ENCODE measurements at places on chromosomes 12 and 14. TPM values are rescaled to one million over a fixed set of nuclear protein-coding genes. Genes with fewer than 3 reads are reported as not detected.

Gene ITGB7
- 102 TPM for total RNA-seq

GRCh38 chr14:101219896-101220703 lies 316.6 kb upstream of the RTL1 start:
- H3K4me3 ChIP-seq, result no peak overlapping the region
- no peak overlapping the region for H3K27ac ChIP-seq
- no peak for DNase-seq

DNA sequence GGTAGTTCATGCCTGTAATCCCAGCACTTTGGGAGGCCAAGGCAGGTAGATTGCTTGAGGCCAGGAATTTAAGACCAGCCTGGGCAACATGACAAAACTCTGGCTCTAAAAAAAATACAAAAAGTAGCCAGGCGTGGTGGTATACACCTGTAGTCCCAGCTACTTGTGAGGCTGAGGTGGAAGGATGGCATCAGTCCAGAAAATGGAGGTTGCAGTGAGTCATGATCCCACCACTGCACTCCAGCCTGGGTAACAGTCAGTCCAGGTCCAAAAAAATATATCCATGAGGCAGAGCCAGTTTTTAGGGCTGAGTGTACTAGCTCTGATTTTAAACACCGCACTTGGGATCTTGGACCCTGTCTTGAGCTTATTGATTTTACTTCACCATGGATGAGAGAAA lies 30.6 kb upstream of the FICD start:
- H3K27me3 ChIP-seq, result peaks cover 53% of the 10 kb centered on the region
- H3K27ac ChIP-seq, result no peak overlapping the region
- no peak for DNase-seq
- H3K4me3 ChIP-seq, result no peak overlapping the region

- no peak for DNase-seq
- H3K27ac ChIP-seq, result no peak overlapping the region
- H3K4me1 ChIP-seq, result no peaks in the 10 kb centered on the region
- H3K27me3 ChIP-seq, result no peaks in the 10 kb centered on the region
- no peaks in the 10 kb centered on the region for H3K36me3 ChIP-seq
- no peak overlapping the region for H3K4me3 ChIP-seq
Measured at GRCh38 chr14:30757082-30757481, 117.3 kb upstream of the COCH start.

DNA sequence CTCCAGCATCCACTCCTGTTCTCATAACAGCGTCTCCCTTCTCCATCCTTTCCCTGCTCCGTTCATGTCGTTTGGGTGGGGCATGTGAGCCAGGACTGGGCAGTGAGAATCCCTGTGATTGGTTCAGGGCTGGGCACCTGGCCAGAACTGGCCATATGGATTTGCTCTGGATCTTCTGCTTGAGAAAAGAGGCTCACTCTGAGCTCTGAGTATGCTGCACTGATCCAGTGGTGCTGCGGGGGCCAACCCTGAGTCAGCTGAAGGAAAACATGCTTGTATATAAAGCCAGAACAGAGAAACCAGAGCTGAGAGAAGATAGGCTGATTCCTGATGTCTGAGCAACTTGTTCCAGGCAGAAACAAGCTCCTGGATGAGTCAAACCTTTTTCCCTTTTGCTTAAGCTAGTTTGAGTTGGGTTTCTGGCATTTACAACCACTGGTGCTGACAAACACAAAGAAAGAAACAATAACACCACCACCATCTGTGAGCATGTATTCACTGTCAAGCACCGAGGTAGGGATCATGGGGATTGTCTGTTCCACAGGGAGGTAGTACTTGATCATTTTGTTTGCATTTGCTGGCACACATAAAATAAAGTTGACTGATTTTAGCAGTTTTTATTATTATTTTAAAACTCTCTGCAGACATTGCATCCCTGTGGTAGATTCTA lies 14.0 kb upstream of the HPD start:
- DNase-seq, result no peak
- no peak overlapping the region for H3K4me3 ChIP-seq
- H3K27ac ChIP-seq, result no peak overlapping the region

Gene TMTC2
- total RNA-seq, result 1.4 TPM

GRCh38 chr12:108029051-108029835 lies 99.8 kb upstream of the WSCD2 start:
- H3K4me1 ChIP-seq, result no peaks in the 10 kb centered on the region
- H3K36me3 ChIP-seq, result no peaks in the 10 kb centered on the region
- H3K4me3 ChIP-seq, result no peak overlapping the region
- H3K27me3 ChIP-seq, result peaks cover 35% of the 10 kb centered on the region
- no peak overlapping the region for H3K27ac ChIP-seq

DNA sequence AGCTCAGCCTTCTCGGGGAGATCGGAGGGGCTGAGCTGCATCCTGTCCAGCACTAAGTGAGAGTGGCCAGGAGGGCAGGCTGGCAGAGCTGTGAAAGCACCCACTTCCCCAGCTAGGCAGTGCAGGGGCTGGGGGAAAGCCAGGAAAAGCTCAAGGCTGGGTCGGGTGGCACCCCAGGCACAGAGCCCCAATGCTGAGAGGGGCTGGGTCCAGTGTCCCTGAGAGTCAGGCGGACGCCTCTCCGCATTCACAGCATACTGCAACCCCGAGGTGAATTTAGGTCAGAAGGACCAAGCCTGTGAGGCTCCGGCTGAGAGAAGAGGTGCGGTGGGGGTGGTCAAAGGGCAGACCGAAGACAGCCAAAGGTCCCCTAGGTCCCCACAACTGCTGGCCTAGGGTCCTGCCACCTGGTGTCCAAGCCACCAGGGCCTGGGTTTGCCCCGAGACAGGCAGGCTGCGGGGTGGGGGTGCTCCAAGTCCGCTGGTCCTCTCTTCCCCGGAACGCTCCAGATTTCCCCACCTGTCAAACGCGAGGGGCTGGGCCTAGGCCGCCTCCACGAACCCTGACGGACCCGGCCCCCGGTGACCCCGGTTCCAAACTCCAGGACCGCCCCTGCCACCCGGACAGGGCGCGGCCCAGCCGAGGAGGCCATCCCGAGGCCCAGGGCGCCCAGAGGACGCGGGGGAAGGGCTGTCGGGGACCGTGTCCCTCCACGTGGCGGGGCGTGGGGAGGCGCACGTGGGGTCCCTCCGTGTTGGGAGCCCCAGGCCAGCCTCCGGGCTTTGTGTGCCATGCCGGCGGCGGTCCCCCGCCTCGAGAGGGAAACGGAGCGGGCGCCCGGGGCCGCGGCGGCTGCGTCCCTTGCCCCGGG lies 527 bp downstream of the CAMKK2 start:
- H3K4me1 ChIP-seq, result peaks cover 16% of the 10 kb centered on the region
- peak overlapping the region; percentile 89 for H3K27ac ChIP-seq
- peak; percentile 47 for DNase-seq
- H3K27me3 ChIP-seq, result no peaks in the 10 kb centered on the region
- H3K4me3 ChIP-seq, result peak overlapping the region; percentile 86

- H3K27ac ChIP-seq, result no peak overlapping the region
- H3K27me3 ChIP-seq, result peaks cover 56% of the 10 kb centered on the region
- DNase-seq, result no peak
- no peak overlapping the region for H3K4me3 ChIP-seq
Measured at GRCh38 chr14:50941151-50941550, 3.1 kb downstream of the PYGL start.

GRCh38 chr14:105399466-105399775 lies 1.1 kb downstream of the TEX22 start:
- peaks cover 23% of the 10 kb centered on the region for H3K4me1 ChIP-seq
- no peaks in the 10 kb centered on the region for H3K27me3 ChIP-seq

Gene SLC5A8
- total RNA-seq, result not detected

DNA sequence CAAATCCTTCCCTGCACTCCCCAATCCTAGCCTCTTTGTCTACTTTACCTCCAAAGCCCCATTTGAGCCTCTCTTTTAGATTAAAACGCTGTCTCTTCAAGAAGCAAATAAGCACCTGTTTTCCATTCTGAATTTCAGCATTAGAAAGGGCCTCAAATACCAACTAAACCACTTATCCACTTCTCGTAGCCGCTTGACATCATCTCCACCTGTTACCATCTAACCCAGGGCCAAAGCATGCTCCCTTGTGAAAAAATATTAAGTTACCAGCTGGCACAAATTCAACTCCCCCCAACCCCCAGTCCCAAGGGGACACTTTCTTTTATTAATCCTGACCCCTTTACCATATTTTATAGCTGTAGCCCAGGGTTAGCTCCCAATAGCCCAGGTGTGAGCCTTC lies 43.1 kb downstream of the GPHB5 start:
- no peak overlapping the region for H3K27ac ChIP-seq
- no peak for DNase-seq
- H3K4me1 ChIP-seq, result no peaks in the 10 kb centered on the region
- H3K27me3 ChIP-seq, result no peaks in the 10 kb centered on the region
- no peaks in the 10 kb centered on the region for H3K36me3 ChIP-seq

Gene SDSL
- total RNA-seq, result 0.36 TPM

GRCh38 chr12:12180136-12180535 lies 86.7 kb downstream of the LRP6 start:
- no peaks in the 10 kb centered on the region for H3K27me3 ChIP-seq
- no peak overlapping the region for H3K27ac ChIP-seq
- H3K4me1 ChIP-seq, result peaks cover 2% of the 10 kb centered on the region

DNA sequence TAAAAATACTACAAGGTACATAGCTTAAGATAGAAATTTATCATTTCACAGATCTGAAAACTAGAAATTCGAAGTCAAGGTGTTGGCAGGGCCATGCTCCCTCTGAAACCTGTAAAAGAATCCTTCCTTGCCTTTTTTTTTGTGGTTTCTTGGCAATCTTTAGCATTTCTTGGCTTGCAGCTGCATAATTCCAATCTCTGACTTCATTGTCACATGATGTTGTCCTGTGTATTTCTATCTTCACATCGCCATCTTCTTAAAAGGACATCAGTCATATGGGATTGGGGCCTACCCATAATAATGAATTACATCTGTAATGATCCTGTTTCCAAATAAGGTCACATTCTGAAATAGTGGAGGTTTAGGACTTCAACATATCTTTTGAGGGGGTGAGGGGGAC lies 250.4 kb downstream of the TMTC2 start:
- H3K4me1 ChIP-seq, result peaks cover 2% of the 10 kb centered on the region
- H3K27ac ChIP-seq, result no peak overlapping the region
- H3K27me3 ChIP-seq, result no peaks in the 10 kb centered on the region
- no peak overlapping the region for H3K4me3 ChIP-seq

DNA sequence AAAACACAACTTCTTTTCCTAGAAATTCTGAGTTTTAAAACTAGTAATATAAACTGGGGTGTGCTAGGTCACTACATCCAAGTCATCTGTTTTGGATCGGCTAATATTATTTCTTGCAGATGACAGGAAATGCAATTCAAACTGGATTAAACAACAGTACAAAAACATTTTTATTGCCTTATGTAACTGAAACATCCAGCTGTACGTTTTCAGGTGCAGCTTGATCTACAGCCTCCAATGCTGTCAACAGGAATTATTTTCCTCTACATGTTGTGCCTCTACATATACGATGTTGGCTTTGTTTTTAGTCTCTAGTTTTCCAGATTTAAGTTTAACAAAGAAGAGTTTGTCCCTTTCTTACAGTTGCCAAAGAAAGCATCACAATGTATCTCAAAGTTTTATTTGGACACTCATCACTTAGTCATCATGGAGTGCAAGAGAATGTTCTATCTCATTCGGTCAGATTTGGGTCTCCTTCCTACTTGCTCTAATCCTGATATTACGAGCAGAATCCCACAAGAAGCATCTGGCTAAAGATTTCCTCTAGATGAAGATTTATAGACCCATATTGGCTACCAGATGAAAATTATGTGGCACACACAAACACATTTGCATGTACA lies 326.7 kb downstream of the SLC6A15 start:
- no peak overlapping the region for H3K4me3 ChIP-seq
- no peaks in the 10 kb centered on the region for H3K27me3 ChIP-seq

DNA sequence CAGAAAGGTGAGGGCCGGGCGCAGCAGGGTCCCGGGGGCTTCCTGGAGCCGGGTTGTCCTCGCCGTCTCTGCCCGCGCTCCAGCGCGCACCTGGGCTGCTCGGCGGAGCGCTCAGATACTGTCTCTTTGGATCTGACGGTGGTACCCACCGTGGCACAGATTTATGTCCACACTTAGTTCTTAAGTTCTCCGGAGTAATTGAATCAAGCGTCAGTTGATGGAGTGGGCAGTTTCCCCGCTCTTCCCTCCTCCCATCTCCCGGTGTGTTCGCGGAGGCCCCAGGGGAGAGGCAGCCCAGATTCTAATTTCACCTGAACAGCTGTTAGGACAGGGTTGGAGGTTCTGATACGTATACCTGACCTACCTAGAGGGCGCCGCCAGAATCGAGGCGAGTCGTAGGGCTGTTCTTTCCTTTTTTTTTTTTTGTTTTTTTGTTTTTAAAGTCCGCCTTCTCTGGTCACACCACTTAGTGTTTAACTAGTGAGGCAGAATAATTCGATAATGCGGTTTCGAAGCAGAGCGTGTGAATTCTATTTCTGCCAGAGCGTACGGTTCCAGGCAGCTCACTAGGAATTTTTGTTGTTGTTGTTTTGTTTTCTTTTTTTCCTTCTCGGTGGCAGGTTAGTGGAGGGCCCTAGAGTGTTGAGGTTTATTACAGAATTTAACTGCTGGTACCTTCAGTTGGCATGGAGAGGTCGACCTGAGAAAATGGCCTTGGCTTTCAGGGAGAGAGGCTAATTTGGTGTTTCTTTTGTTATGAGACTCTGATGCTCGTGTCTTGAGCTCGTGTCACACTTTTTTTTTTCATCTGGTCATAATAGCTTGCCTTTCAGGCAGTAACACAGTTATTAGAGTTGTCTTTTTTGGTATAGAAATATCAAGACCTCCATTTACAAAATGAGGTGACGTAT lies 22.3 kb upstream of the GNS start:
- H3K27me3 ChIP-seq, result peaks cover 72% of the 10 kb centered on the region
- H3K4me1 ChIP-seq, result peaks cover 11% of the 10 kb centered on the region
- no peak overlapping the region for H3K27ac ChIP-seq

- DNase-seq, result peak; percentile 18
- H3K4me3 ChIP-seq, result peak overlapping the region; percentile 97
- H3K27me3 ChIP-seq, result no peaks in the 10 kb centered on the region
- peaks cover 64% of the 10 kb centered on the region for H3K4me1 ChIP-seq
- peak overlapping the region; percentile 99 for H3K27ac ChIP-seq
Measured at GRCh38 chr12:43758247-43758727, 303 bp downstream of the PUS7L start.

Gene RIC8B
- 8.7 TPM for total RNA-seq

Gene ADAM21
- total RNA-seq, result 0.23 TPM

DNA sequence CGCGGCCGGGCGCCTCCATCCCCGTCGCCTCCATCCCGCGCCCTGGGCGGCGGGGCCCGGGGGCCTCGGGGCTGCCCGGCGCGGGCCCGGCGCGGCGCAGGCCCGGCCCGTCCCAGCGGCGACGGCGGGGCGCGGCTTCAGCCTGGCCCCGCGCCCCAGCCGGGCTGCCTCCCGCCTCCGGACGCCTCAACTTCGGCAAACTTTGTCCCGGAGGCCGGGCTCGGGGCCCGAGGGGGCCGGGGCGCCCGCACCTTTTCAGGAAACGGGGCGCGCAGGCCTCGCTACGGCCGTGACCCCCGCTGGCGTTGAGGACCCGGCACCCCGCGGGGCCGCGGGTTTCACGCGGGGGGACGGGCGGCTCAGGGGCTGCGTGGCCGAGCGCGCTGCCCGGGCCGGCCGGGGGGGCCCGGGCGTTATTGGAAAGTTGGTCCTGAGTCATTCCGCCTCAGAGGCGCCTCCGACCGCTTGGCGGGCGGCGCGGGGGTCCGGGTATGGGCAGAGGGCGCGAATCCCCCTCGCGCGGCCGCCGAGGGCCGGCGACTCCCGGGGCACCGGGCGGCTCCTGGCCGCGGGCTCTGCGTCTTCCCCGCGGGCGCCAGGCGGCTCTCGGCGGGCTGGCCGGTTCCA lies 575 bp downstream of the TRAF3 start:
- no peaks in the 10 kb centered on the region for H3K27me3 ChIP-seq
- H3K4me1 ChIP-seq, result peaks cover 50% of the 10 kb centered on the region
- peak; percentile 42 for DNase-seq
- peak overlapping the region; percentile 90 for H3K27ac ChIP-seq
- peaks cover 29% of the 10 kb centered on the region for H3K36me3 ChIP-seq

Measured in activated naive CD8-positive, alpha-beta T cell treated with anti-CD3 and anti-CD28 coated beads for 36 hours (primary cell).